ENCODE measurements at places on chromosomes 12 and 14.

- no peak for DNase-seq
Measured at GRCh38 chr12:26164118-26164517, 31.3 kb upstream of the SSPN start.

DNA sequence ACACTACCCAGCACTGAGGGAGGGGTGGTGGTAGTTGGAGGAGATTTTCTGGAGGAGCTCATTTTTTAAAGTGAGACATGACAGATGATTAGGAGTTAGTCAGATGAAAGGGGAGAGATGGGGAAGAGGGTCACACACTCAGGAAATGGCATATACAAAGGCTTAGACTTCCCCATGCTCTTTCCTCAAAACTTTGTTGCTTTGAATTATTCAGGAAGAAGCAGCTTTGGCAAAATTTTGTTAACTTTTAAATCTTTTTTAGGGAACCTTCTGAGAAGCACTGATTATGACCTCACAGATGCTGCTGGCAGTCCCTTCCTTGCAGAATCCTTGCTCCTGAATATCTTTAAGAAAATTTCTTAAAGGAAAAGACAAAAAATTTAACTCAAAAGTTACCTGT is 19.8 kb downstream of the ALDH6A1 start:
- DNase-seq = no peak

DNA sequence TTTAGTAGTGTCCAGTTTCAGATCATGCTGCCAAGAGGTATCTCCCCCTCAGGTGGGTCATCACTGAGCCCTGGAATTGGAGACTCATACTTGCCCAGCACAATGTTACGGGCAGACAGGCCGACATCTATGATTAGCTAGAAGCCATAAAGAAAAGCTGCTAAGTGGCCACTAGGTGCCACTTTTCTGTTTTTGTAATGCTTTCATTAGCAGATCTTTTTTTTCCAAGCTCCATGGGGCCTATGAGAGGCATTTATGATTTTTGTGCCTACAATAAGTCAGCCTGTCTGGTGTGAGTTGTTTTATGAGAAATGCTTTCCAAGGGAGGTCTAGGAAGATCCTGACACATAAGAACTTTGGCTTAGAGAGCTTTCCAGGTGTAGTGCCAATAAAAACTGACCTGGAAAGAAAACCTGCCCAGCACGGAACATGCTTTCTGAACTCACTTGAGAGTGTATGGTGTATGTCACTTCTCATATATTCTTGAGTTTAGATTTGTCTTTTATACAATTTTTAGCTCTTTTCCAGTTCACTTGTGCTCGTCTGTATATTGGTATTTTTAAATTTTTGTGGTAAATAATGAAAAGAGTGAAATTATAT is 21.8 kb upstream of the SMCO2 start:
- peak; percentile 75 for DNase-seq

- DNase-seq = peak; percentile 68
Measured at GRCh38 chr12:8687846-8688601, 9.8 kb upstream of the RIMKLB start.

- DNase-seq = peak; percentile 37
Measured at GRCh38 chr12:65232476-65233077, 45.9 kb upstream of the MSRB3 start.

DNA sequence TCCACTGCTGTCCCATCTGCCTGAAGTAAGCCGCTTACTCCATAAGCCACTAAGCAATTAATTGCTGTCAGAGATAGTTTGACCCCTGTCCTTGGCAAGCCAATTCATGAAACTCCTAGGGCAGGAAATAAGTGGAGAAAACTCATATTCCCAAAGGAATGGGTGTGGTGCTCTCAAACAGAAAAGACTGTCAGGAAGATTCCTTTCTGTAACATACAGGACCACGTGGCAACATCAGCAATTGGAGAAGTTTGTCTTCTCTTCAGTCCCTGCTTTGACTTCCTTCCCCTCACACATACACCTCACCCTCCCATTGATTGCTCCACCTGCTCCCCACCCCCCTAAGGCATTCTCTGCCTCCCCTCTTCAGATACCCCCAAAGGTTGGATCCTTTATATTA is 36.2 kb upstream of the MDM1 start:
- DNase-seq = no peak

GRCh38 chr14:103213331-103213730 is 90.1 kb downstream of the TNFAIP2 start:
- DNase-seq = no peak

GRCh38 chr12:114152890-114153289 is 186.8 kb upstream of the RBM19 start:
- DNase-seq = no peak

- DNase-seq = no peak
Measured at GRCh38 chr12:1865284-1865866, 45.0 kb downstream of the LRTM2 start.

GRCh38 chr14:91573528-91573893 is 63.4 kb upstream of the PPP4R3A start:
- no peak for DNase-seq

GRCh38 chr14:103122585-103122946 is 695 bp upstream of the TNFAIP2 start:
- DNase-seq = no peak

- no peak for DNase-seq
Measured at GRCh38 chr14:68460541-68460940, 332.3 kb downstream of the ZFP36L1 start.

- peak; percentile 30 for DNase-seq
Measured at GRCh38 chr12:110861729-110862128, 14.9 kb downstream of the CCDC63 start.

GRCh38 chr14:75452324-75452723 is 24.5 kb downstream of the JDP2 start:
- no peak for DNase-seq

GRCh38 chr12:105848286-105848685 is 290.5 kb downstream of the NUAK1 start:
- no peak for DNase-seq

DNA sequence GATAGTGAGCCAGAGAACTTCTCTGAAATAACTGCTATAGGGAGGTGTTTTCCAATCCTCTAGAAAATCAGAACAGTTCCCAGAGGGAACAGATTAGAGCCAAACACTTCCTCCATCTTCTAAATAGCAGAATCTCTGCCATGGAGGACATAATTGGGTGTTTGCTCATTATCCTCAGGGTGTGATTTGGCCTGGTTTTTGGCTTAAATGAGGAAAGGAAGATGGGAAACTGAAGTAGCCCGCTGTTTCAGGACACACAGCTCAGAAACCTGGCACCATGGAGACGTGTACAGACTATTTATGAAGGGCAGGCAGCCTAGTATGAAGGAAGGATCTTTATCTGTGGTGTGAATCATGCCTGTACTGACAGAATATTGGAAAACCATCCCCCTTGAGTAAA is 231.7 kb upstream of the PRKD1 start:
- no peak for DNase-seq

DNA sequence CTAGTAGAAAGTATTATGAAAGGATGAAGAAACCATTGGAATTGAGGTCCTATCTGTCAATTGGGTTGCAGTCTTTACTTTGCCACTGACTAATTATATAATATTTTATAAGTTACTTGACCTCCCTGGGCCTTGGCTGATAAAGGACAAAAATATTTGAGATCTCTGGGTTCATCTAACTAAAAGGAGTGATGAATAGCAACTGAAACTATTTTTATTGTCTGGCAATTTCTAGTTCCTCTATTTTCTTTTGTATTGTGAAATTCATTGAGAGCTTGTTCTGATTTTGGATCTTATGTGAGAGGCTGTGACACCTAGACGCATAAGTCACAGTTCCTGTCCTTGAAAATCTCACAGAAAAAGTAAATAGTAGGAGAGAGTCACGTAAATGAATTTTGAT is 415.7 kb upstream of the ATP2B1 start:
- no peak for DNase-seq

- DNase-seq = no peak
Measured at GRCh38 chr14:67199016-67199415, 9.8 kb downstream of the GARIN2 start.

DNA sequence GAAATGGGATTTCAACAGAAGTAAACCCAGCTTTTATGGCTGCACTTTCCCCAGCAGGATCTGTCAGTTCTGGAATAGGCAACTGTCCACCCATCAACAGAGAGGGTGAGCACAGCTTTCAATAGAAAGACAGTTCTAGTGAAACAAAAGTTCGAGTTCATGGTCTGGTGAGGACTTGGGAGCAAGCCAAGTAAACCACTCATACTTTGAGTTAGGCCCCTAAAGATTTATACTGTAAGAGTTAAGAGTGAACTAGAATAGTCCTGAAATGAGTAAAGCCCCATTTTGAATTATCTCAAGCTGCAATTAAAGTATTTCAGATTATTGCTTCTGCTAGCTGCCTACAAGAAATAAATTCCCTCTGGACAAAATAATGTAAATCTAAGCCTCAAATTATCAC is 82.6 kb downstream of the METTL25 start:
- no peak for DNase-seq

- DNase-seq = no peak
Measured at GRCh38 chr14:76941946-76942805, 86.3 kb downstream of the IRF2BPL start.

DNA sequence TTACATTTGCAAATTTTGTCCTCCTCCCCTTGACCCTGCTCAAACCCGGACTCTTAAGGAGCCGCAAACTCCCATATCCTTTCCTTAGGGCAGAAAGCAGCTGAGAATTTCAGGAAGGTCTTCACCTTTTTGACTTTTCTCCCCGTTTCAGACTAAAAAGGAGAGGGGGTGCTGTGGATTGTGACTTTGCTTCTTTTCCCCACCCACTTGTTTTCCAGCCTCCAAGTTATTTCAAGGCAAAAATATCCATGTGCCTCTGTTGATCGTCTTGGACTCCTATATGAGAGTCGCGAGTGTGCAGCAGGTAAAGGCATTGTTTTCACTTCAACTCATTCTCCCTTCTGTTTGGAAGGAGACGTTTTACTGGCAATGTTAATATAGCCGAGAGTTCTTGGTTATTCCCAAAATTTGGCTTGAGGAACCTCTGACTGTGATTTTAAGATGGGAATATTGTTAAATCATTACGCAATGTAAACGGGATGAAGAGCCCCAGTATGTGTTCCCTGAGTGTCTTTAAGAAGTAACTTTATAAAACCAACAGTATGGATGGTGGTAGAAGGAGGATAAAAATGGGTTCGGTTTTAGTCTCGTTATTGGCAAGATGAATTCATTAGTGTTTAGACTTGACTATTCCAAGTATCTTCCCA is 663 bp downstream of the LRRK2 start:
- DNase-seq = peak; percentile 39

DNA sequence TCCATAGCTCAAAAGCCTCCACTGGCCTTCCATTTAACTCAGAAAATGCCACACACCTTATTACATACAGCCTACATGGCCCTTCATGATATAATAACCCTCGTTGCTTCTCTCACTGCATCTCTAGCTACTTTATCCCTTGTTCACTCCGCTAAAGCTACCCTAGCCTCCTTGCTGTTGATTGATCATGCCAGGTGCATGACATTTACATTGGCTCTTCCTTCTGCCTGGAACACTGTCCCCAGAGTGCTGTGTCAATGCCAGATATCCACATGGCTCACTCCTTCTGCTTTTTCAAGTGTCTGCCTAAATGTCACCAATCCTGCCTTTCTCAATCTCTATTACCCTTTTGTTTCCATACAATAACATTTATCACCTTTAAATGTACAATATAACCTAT is 58.3 kb downstream of the CAND1 start:
- no peak for DNase-seq

DNA sequence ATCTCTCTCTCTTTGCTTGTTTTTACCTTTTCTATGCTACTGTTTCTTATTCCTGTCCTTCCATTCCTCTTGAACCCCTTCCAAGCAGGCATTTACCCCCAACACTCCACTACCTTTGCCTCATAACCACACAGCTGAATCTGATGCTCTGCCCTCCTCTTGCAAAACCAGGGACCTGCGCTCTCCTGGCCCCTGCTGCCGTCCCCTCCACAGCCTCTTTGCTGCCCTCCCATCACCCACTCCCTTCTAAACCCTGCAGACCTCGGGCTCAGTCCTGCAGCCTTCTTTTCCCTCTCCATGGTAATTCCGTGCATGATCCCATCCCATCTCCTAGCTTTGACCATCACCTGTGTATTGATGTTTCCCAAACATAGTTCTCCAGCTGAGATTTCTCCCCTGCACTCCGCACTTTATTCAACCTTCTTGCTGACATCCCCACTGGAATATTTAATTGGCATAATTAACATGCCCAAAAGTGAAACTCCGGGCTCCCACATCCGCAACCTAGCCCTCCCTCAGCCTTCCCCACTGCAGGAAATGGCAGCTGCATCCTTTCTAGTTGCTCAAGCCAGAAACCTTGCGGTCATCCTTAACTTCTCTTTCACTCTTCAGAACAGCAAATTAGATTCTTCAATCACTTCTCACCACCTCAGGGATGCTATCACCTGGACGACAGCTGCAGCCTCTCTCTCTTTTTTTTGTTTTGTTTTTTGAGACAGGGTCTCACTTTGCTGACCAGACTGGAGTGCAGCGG is 16.0 kb downstream of the FIGNL2 start:
- DNase-seq = no peak

DNA sequence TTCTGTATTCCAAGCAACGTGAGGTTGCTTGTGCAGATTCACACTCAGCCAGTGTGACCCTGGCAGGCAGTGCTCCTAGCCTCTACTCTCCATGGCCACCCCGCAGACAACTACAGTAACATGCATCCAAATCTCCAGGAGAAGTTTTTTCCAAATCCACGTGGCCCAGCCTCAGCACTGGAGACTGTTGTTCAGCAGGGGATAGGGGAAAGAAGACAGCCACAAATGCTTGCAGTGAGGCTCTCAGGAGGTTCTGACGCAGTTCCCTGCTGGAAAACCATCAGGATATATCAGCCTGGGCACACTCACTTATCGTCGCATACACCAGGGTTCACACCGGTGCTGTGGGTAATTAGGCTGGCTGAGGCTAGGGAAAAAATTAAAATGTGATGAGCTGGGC is 16.2 kb downstream of the IQSEC3 start:
- no peak for DNase-seq

DNA sequence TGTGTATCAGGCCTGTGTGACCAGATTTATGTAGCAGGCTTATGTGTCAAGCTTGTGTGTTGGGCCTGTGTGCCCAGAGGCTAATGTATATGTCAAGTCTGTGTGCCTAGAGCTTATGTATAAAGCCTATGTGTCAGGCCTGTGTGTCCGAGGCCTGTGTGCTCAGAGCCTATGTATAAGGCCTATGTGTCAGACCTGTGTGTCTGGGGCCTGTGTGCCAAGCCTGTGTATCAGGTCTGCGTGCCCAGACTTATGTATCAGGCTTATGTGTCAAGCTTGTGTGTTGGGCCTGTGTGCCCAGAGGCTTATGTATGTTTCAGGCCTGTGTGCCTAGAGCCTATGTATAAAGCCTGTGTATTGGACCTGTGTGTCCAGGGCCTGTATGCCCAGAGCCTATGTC is 249.3 kb upstream of the AVPR1A start:
- no peak for DNase-seq

DNA sequence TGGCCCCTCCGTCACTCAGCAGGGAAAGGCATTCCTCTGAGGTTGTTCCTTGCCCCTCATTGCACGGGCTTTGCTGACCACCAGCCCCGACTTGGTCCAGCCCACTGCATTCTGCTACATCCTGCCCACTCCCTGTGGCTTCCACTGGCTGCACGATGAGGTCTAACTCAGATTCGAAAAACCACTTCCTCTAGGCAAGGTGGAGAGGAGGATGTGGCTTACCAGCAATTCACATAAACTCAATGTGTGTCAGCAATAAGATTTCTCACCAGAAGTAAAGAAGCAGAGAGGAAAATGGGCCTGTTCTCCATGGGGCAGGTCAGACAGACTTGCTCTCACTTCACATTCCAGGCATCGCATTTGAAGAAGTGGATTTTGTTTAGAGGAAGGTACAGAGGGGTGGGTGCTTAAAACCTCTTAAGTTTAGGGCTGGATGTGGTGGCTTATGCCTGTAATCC is 14.7 kb downstream of the GPR68 start:
- DNase-seq = no peak
